ENCODE measurements at places on chromosomes 3 and 15.

- peaks cover 4% of the 10 kb centered on the region for H3K27me3 ChIP-seq
- H3K36me3 ChIP-seq, result no peaks in the 10 kb centered on the region
- DNase-seq, result no peak
- no peak overlapping the region for H3K4me3 ChIP-seq
Measured at GRCh38 chr15:81156324-81156723, 22.3 kb downstream of the CFAP161 start.

GRCh38 chr15:33377204-33377603 lies 66.4 kb downstream of the RYR3 start:
- H3K4me3 ChIP-seq, result no peak overlapping the region
- H3K36me3 ChIP-seq, result no peaks in the 10 kb centered on the region
- H3K27me3 ChIP-seq, result peaks cover 5% of the 10 kb centered on the region
- H3K4me1 ChIP-seq, result peaks cover 1% of the 10 kb centered on the region
- no peak for DNase-seq
- H3K27ac ChIP-seq, result no peak overlapping the region

DNA sequence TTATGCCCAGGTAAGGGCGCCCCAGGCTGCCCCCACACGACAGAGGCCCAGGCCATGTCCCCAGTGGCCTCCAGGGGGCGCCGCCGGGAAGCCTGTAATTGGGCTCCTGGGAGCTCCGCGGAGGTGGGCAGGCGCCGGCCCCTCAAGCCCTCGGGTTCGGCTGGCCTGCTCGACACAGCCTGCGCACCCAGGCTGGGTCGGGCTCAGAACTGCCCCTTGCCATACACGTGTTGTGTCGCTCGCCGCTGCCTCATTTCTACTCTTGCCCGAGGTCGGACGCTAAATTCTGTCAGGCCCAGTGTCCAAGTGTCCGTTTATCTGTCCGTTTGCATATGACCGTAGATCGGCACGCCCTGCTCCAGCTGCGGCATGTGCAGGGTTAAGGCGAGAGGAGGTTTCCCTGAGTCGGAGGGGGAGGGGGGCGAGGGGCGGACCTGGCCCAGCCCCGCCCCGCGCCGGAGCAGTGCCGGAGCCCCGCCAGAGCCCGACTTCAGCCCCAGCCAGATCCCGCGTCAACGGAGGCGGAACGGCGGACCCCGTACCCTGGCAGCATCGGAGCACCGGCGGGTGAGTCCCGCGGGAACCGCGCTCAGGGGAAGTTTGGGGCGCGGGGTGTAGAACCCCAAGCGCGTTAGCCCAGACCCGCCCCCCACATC lies at the start of gene KLHDC8B:
KLHDC8B (plus strand) TSS at position 480 of the 656 bp plus-strand sequence. CDS start 1,172 bp downstream, outside the sequence.
- peak within 1 kb of the TSS; percentile 49 for H3K27ac ChIP-seq
- peaks cover 35% of the 10 kb centered on the region for H3K4me1 ChIP-seq
- H3K4me3 ChIP-seq, result peak within 1 kb of the TSS; percentile 92
- H3K27me3 ChIP-seq, result no peaks in the 10 kb centered on the region
- peaks cover 22% of the 10 kb centered on the region for H3K36me3 ChIP-seq
- peak; percentile 94 for DNase-seq

- no peak for DNase-seq
- H3K36me3 ChIP-seq, result no peaks in the 10 kb centered on the region
- H3K27ac ChIP-seq, result no peak overlapping the region
- no peak overlapping the region for H3K4me3 ChIP-seq
- no peaks in the 10 kb centered on the region for H3K4me1 ChIP-seq
- H3K27me3 ChIP-seq, result no peaks in the 10 kb centered on the region
Measured at GRCh38 chr3:192367616-192368015, 359.7 kb downstream of the FGF12 start.

DNA sequence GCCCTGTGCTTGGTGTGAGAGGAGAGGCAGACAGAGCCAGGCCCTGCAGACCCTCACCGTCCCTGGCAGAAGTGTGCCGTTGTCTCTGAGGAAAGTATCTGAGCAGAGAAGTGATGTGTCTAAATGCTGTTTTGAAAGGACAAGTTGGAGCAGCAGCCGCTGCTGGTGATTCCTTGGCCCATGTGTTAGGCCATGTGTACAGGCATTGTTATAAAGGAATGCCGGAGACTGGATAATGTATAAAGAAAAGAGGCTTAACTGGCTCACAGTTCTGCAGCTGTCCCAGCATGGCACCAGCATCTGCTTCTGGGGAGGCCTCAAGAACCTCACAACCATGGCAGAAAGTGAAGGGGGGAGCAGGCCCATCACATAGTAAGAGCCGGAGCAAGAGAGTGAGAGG lies 334.6 kb upstream of the ATP10A start:
- no peak overlapping the region for H3K4me3 ChIP-seq
- H3K4me1 ChIP-seq, result no peaks in the 10 kb centered on the region
- H3K36me3 ChIP-seq, result no peaks in the 10 kb centered on the region
- DNase-seq, result no peak
- H3K27ac ChIP-seq, result no peak overlapping the region

DNA sequence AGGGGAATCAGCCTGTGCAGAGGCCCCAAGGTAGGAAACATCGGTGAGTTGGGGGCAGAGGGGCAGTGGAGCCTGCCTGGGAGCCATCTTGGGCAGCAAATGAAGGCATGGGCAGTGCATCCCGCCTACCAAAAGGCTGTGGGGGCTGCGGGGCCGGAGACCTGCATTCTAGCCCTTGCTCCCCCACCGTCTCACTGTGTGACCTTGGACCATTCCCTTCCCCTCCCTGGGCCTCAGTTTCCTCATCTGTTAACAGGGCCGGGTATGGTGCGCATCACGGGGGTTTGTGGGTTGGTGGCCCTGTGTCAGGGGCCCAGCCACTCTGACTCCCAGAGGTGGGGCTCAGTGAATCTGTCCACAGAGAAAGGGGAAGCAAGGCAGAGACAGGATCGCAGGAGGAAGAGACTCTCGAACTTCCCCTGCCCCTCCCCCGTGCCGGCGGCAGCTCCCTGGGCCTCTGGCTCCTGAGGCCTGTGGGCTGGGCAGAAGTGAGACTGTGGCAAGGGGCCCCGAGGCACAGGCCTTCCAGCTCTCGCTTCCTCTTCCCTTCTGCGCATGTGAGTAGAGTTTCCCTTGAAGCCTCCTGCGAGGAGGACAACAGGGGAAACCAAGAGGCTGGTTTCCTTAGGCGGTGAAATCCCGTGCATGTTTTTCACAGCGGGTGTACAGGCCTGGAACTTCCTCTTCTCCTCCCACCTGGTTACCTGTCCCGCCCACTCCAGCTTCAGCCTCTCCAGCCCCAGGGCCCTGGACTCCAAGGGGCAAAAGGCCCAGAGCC lies 42.9 kb downstream of the IDH2 start:
- peak overlapping the region; percentile 48 for H3K27ac ChIP-seq
- H3K27me3 ChIP-seq, result no peaks in the 10 kb centered on the region
- peaks cover 39% of the 10 kb centered on the region for H3K4me1 ChIP-seq
- H3K36me3 ChIP-seq, result peaks cover 6% of the 10 kb centered on the region
- peak; percentile 68 for DNase-seq

DNA sequence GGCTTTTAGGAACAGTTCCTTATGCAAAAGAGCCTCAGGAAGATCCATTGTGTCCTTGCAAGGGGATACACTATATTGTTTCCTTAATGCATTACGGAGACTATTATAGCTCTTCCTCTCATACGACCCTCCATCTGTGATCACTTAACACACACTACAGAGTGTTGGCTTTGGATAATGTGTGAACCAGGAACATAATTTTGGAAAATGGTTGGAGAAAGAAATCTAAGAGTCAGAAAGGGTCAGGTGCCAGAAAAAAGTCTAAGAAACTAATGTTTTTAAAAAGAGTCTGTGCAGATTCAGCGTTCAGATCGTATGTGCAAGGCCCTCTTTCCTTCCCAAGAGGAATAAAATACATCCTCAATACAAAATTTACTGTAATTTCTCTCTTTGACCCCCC lies 27.3 kb downstream of the LRRN1 start:
- no peaks in the 10 kb centered on the region for H3K36me3 ChIP-seq
- no peaks in the 10 kb centered on the region for H3K4me1 ChIP-seq
- H3K27ac ChIP-seq, result no peak overlapping the region
- no peak for DNase-seq
- H3K4me3 ChIP-seq, result no peak overlapping the region
- H3K27me3 ChIP-seq, result no peaks in the 10 kb centered on the region

GRCh38 chr3:189053322-189053721 lies 118.4 kb upstream of the TPRG1 start:
- H3K4me1 ChIP-seq, result no peaks in the 10 kb centered on the region
- no peak overlapping the region for H3K27ac ChIP-seq
- H3K4me3 ChIP-seq, result no peak overlapping the region
- no peaks in the 10 kb centered on the region for H3K36me3 ChIP-seq
- H3K27me3 ChIP-seq, result peaks cover 3% of the 10 kb centered on the region

DNA sequence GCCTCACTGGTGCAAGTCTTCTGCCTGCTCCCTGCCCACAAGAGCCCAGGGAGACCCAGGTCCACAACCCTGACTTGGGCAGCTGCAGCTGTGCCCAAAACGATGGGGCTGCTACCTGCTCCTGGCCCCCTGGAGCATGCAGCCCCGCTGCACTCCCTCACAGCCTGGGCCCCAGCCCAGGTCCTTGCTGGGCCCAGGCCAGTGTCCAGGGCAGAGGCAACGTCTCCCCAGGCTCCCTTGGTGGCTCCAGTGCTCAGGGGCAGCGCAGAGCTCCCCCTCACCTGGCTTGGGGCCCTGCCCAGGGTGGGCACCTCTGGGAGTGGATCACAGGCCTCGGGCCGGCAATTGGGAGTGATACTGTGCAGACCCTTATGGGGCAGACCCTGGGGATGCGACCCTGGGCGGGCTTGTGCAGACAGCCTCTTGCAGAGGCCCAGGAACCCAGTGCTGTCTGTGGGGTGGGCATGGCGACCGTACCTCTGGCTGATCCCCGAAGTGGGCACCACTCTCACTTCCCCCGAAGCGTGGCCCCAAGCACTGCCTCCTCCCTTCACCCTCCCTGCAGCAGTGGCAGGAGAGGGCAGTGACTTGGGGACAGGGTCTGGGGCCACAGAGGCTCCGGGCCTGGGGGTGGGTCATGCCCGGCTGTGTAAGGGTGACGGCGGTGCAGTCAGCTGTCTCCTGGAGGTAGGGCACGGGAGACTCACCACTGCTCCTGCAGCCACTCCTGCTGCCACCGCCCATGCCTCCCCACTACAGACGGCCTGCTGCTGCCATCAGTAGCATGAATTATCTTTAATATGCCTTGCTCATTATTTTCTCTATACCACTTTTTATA lies 255.9 kb downstream of the DOCK3 start:
- no peaks in the 10 kb centered on the region for H3K4me1 ChIP-seq
- H3K27ac ChIP-seq, result no peak overlapping the region
- no peaks in the 10 kb centered on the region for H3K36me3 ChIP-seq
- no peak for DNase-seq
- H3K27me3 ChIP-seq, result no peaks in the 10 kb centered on the region

DNA sequence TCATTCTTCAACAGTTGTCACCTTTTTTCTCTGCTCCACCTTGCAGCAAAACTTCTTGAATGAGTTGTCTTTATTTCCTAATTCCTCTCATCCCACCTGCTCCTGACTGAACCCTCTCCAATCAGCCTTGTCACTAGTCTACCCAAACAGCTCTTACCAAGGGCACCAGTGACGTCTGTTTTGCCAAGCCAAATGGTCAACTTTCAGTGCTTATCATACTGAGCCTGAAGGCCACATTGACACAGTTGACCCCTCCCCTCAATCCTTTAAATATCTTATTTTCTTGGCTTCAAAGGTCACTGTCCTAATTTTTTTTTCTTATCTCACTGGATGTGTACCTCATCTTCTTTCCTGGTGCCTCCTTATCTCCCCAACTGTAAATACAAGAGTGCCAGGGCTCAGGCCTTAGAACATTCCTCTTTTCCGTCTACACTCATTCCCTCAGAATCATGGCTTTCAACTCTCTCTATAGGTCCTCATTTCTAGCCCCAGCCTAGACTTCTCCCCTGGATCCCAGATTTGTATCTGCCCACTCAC lies 43.2 kb downstream of the CMTM8 start:
- no peaks in the 10 kb centered on the region for H3K36me3 ChIP-seq
- no peak overlapping the region for H3K27ac ChIP-seq
- peaks cover 13% of the 10 kb centered on the region for H3K27me3 ChIP-seq
- H3K4me3 ChIP-seq, result no peak overlapping the region
- H3K4me1 ChIP-seq, result peaks cover 3% of the 10 kb centered on the region

- H3K4me3 ChIP-seq, result no peak overlapping the region
- no peaks in the 10 kb centered on the region for H3K4me1 ChIP-seq
- no peak overlapping the region for H3K27ac ChIP-seq
- DNase-seq, result no peak
- no peaks in the 10 kb centered on the region for H3K27me3 ChIP-seq
- no peaks in the 10 kb centered on the region for H3K36me3 ChIP-seq
Measured at GRCh38 chr3:43670635-43671522, 19.9 kb upstream of the ABHD5 start.

DNA sequence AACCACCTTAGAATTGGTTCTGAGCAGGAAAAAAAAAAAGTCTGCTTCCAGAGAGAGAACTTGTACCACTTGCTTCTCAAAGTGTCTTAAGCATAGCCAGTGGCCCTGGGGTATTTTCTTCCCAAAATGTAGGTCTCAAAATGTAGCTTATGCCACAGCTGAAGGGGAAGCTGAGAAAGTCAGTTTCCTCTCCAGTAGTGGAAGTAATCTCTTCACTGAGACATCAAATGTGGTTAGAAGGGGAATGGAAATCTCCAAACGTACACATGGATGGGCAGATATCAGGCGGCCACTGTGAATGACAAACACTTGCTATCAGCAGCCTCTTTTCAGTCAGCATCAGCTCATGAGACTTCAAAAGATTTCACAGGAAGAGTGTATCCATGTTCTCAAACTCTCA lies 841.2 kb downstream of the TUSC7 start:
- H3K27me3 ChIP-seq, result no peaks in the 10 kb centered on the region
- no peak overlapping the region for H3K4me3 ChIP-seq
- H3K4me1 ChIP-seq, result peaks cover 2% of the 10 kb centered on the region
- DNase-seq, result no peak
- no peak overlapping the region for H3K27ac ChIP-seq

DNA sequence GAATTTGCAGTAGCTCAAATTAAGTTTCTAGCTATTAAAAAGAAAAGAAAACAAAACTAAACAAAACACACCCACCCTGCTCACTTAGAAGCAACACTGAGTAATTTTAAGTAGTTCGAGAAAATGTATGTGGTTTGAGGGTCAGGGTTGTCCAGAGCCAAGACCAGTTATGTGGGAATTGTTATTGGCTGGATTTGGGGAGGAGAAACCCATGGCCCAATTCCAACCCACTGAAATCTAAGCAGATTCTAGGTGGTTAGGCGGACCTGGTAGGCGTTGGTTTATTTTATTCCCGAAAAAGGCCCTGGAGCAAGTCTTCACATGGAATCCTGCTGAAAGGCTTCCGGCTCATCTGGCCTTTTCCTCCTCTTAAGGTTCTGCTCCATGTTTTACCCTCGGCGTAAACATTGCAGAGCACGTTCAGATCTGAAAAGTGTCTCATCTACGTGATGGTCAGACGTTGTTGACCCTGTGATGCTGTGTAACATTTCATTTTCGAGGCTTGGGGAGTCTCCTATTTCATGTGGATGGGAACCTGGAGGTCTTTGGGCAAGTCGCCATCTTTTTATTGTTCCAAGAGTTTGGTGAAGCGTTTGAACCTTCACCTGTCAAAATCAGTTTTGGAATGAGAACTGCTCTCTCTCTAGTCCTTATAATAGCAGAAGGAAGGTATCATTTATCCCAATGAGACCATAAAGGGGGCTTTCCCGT lies 64.0 kb downstream of the FLNB start:
- no peaks in the 10 kb centered on the region for H3K27me3 ChIP-seq
- H3K27ac ChIP-seq, result peak overlapping the region; percentile 46
- peaks cover 29% of the 10 kb centered on the region for H3K4me1 ChIP-seq
- no peak overlapping the region for H3K4me3 ChIP-seq
- peaks cover 6% of the 10 kb centered on the region for H3K36me3 ChIP-seq

Data from mesenchymal stem cell (in vitro differentiated cells and primary cell).